ENCODE measurements at places on chromosomes 1 and 21. TPM values are rescaled to one million over a fixed set of nuclear protein-coding genes. Genes with fewer than 3 reads are reported as not detected.
A peak's percentile ranks its signal among the peaks of the same experiment; 100 is the strongest.

The TOMM20 gene
- 88.0 TPM for total RNA-seq

GRCh38 chr1:35300376-35300775, 31.9 kb downstream of the ZMYM4 start:
- no peak for DNase-seq
- no peak overlapping the region for H3K27ac ChIP-seq
- no peak overlapping the region for H3K4me3 ChIP-seq
- peaks cover 2% of the 10 kb centered on the region for H3K36me3 ChIP-seq
- H3K4me1 ChIP-seq = no peaks in the 10 kb centered on the region

- DNase-seq = no peak
- no peaks in the 10 kb centered on the region for H3K4me1 ChIP-seq
- no peaks in the 10 kb centered on the region for H3K27me3 ChIP-seq
- no peak overlapping the region for H3K4me3 ChIP-seq
- no peak overlapping the region for H3K27ac ChIP-seq
Observed at GRCh38 chr1:71400050-71400449, 319.2 kb upstream of the ZRANB2 start.

DNA sequence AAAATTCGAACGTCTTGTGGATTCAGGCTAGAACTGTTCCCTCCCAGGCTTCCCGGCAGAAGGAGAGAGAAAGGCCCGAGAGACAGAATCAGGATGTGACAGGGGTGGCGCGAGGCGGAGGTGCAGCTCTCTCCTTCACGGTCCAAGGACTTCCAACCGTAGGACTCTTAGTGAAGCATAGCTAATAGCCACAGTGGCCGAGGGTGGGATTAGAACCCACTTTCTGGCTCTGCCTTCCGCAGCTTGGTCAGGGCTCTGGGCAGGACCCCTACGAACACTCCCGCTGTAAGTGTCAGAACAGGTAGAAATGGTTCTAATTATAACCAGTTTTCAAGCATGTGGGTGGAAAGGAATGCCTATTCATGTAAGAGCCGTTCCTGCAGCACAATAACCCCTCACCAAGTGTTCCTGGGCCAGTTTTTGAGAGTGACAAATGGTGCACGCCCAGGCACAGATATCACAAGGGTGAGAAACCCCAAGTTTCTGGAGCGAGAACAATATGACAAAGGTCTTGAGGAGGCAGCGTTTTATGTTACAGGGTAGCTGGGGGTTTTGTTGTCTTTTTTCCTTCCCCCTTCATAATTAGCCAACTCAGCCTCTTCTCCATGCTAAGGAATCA, 86.4 kb downstream of the SYF2 start:
- no peaks in the 10 kb centered on the region for H3K4me1 ChIP-seq
- DNase-seq = no peak
- no peak overlapping the region for H3K4me3 ChIP-seq
- no peak overlapping the region for H3K27ac ChIP-seq
- H3K27me3 ChIP-seq = no peaks in the 10 kb centered on the region

DNA sequence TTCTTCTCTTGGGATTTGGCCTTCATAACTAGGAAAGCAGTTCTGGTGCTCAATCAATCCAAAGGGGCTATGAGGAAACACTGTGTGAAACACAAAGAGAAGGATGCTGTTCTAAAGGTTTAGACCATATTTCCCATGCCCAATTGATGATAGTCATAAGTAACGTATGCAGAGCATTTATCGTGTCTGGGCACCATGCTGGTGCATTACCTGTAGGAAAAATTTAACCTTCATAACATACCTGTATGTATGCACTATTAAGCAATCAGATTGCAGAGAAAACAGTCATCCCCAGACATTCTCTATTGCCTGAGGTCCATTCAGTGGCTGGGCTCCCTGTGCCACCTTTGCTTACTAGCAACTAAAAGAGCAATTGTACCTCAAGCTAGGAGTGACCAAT, 381.4 kb downstream of the PLPP3 start:
- H3K36me3 ChIP-seq = no peaks in the 10 kb centered on the region
- no peak overlapping the region for H3K27ac ChIP-seq
- DNase-seq = no peak
- no peaks in the 10 kb centered on the region for H3K27me3 ChIP-seq
- no peaks in the 10 kb centered on the region for H3K4me1 ChIP-seq

GRCh38 chr1:76267631-76268030, 193.1 kb downstream of the ST6GALNAC3 start:
- no peaks in the 10 kb centered on the region for H3K27me3 ChIP-seq
- H3K36me3 ChIP-seq = no peaks in the 10 kb centered on the region
- DNase-seq = peak; percentile 36
- H3K27ac ChIP-seq = no peak overlapping the region

The MEGF6 gene
- total RNA-seq = 81.3 TPM

The RYR2 gene
- not detected for total RNA-seq

DNA sequence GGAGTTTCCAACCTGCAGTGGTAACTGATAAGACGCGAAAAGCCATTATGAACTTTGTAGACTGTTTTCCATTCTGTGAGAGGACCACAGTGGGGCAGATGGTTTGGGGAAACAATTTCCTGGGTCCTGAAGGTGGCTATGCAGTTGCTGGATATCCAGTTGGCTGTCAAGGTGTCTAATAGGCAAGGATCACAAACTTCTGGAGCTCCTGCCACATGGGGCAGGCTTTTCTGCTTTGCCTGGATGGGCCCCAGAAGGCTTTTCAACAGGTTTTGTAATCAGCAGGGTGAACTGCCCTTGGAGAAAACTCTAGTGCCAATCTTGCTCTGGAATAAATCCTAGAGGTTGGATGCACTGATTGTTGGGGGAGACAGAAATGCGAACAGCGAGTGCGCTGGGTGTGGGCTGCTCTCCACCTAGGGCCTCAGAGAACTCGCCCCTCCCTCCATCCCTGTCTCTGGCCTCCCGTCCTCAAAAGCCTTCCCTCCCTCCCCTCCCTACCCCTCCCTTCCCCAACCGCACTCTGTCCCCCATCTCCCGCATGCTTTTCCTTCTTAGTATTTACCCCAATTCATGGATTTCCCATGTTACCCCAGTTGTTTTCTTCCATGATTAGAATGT, 210.3 kb upstream of the USP24 start:
- no peak overlapping the region for H3K4me3 ChIP-seq
- H3K27ac ChIP-seq = no peak overlapping the region
- H3K36me3 ChIP-seq = no peaks in the 10 kb centered on the region
- DNase-seq = no peak
- no peaks in the 10 kb centered on the region for H3K27me3 ChIP-seq
- no peaks in the 10 kb centered on the region for H3K4me1 ChIP-seq

The NBPF26 gene
- 33.6 TPM for total RNA-seq

GRCh38 chr1:168331569-168331968, 50.9 kb downstream of the TBX19 start:
- H3K27me3 ChIP-seq = no peaks in the 10 kb centered on the region
- DNase-seq = no peak
- H3K4me3 ChIP-seq = no peak overlapping the region
- H3K36me3 ChIP-seq = no peaks in the 10 kb centered on the region
- H3K27ac ChIP-seq = no peak overlapping the region

GRCh38 chr21:40639616-40640194, 207.3 kb downstream of the DSCAM start:
- no peaks in the 10 kb centered on the region for H3K27me3 ChIP-seq
- DNase-seq = no peak
- H3K27ac ChIP-seq = no peak overlapping the region
- H3K4me1 ChIP-seq = no peaks in the 10 kb centered on the region
- H3K36me3 ChIP-seq = no peaks in the 10 kb centered on the region

The TMPRSS2 gene
- not detected for total RNA-seq

- no peaks in the 10 kb centered on the region for H3K36me3 ChIP-seq
- H3K27ac ChIP-seq = no peak overlapping the region
- no peaks in the 10 kb centered on the region for H3K27me3 ChIP-seq
- H3K4me1 ChIP-seq = no peaks in the 10 kb centered on the region
- no peak for DNase-seq
- H3K4me3 ChIP-seq = no peak overlapping the region
Observed at GRCh38 chr21:45423201-45423955, 18.4 kb downstream of the COL18A1 start.

DNA sequence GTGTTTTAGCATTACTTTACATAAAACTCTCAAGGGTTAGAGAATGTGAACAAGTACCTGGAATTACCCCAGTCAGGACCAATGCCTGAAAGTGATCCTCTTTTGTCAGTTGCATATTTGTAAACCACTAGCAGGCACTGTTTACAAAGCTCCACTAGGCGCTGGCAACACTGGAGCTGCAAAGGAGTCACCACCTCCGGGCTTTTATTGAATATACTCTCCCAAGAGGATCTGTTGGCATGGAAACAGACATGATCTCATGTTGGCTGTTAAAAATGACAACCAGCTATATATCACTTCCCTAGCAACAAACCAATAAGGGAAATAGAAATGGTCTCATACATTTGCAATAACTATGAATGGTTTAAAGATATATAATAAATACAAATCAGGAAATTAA, 116.0 kb downstream of the TTLL7 start:
- no peaks in the 10 kb centered on the region for H3K27me3 ChIP-seq
- no peaks in the 10 kb centered on the region for H3K4me1 ChIP-seq
- no peak overlapping the region for H3K4me3 ChIP-seq
- no peak for DNase-seq
- no peaks in the 10 kb centered on the region for H3K36me3 ChIP-seq

DNA sequence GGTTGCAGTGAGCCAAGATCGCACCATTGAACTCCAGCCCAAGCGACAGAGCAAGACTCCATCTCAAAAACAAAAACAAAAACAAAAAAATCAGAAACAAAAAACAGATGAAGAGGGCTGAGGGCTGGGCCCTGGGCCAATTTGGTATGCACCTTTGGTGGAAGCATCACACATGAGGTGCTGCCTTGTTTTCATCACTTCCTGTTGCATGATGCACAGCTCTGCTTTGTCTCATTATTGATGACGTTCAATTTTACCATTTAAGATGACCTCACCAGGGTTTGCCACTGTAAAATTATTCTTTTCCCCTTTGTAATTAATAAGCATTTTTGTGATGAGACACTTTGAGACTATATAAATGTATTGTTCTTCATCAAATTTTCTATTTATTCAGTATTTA, 9.8 kb upstream of the IFNAR2 start:
- H3K4me1 ChIP-seq = peaks cover 18% of the 10 kb centered on the region
- no peak for DNase-seq
- H3K27ac ChIP-seq = no peak overlapping the region

DNA sequence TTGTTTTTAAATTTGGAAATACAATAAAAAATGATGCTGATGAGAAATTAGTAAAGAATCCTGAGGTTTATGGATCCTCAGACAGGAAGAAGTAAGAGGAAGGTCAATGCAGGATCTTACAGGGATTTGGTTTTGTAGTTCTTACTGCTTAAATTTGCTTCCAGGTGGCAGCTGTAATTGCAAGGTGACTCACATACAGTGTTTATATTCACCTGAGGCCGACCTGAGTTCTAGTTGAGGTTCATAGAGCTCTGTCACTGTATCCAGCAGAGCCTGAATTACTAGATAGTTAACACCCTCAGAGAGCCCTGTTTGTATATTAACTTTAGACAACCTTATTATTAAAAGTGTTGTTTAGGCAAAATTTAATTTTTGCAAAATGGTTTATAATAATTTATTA, 1.4 kb upstream of the WDR26 start:
- H3K4me1 ChIP-seq = peaks cover 22% of the 10 kb centered on the region
- H3K27ac ChIP-seq = peak overlapping the region; percentile 97
- H3K27me3 ChIP-seq = no peaks in the 10 kb centered on the region
- no peak for DNase-seq
- H3K36me3 ChIP-seq = peaks cover 16% of the 10 kb centered on the region

DNA sequence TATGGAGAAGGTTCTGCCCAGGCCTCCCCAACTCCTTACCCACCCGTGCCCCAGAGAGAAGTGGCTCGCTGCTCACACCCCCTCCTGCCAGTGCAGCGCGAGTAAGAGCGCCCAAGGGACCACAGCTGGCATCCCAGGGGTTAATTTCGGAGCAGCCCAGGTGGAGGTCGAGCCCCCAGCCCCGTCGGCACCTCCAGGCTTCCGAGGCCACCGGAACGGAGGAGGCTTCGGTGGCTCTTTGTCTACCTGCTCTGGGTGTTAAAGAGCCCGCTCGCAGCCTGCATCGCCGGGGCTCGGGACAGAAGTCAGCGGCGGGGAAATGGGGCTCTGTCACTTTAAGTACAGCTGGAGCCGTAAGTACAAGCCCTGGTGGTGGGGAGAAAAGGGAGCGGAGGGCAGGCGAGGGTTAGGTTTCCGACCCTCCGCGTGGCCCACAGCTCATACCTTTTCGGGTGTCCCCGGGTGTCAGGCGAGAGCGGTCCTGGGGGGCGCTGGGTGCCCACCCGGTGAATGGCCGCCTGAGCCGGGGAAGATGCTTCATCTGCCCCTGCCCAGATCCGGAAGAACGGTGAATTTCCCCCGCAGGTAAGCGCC, 89.4 kb upstream of the IPO9 start:
- peak overlapping the region; percentile 45 for H3K27ac ChIP-seq
- peaks cover 7% of the 10 kb centered on the region for H3K36me3 ChIP-seq
- peak; percentile 57 for DNase-seq
- no peaks in the 10 kb centered on the region for H3K27me3 ChIP-seq

DNA sequence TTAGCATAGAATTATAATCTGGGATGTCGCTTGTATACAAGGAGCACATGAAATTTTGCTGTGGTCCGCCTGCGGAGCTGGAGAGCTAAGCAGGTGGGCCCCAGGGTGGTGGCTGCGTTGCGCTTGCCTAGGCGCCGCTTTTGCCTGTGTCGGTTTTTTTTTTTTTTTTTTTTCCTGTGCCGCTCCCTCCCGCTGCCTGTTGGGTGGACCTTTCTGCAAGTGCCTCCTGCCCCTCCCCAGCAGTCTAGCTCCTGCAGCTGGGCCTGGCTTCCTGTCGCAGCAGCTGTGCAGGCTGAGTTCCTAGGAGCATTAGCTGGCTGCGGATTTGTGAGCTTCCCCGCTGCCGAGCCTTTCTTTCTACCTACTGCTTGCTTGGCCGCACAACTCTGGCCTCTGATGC, 20.6 kb downstream of the PYHIN1 start:
- no peaks in the 10 kb centered on the region for H3K27me3 ChIP-seq
- no peaks in the 10 kb centered on the region for H3K4me1 ChIP-seq
- H3K4me3 ChIP-seq = no peak overlapping the region
- H3K27ac ChIP-seq = no peak overlapping the region

DNA sequence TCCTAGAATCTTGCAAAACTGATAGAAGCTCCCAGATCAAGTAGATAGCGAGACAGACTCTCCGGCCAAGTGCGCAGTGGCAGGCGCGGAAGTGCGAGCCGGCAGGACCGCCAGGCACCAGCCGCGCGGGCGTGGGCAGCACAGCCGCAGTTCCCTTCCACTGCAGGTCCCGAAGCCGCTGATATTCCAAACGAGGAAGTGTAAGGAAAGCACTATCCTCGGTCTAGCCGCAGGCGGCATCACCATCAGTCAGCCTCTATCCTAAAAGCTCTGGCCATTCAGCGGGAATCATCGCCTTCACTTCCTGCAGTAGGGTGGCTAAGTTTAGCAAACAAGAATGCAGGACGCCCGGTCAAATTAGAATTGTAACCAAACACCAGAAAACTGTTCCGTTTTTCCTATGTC, 710 bp downstream of the GLRX2 start:
- peaks cover 6% of the 10 kb centered on the region for H3K36me3 ChIP-seq
- H3K4me3 ChIP-seq = peak overlapping the region; percentile 67
- peaks cover 16% of the 10 kb centered on the region for H3K4me1 ChIP-seq

The FAM131C gene
- total RNA-seq = 1.3 TPM

- DNase-seq = no peak
- no peak overlapping the region for H3K27ac ChIP-seq
- H3K36me3 ChIP-seq = no peaks in the 10 kb centered on the region
- H3K4me1 ChIP-seq = peaks cover 26% of the 10 kb centered on the region
- no peak overlapping the region for H3K4me3 ChIP-seq
Observed at GRCh38 chr1:218348628-218349071, 3.5 kb downstream of the TGFB2 start.

- H3K36me3 ChIP-seq = no peaks in the 10 kb centered on the region
- H3K4me1 ChIP-seq = no peaks in the 10 kb centered on the region
- DNase-seq = no peak
- no peaks in the 10 kb centered on the region for H3K27me3 ChIP-seq
Observed at GRCh38 chr21:31110430-31110829, 72.2 kb upstream of the KRTAP19-8 start.
